ENCODE measurements at places on chromosomes 1 and 21.

- DNase-seq, result no peak
These were observed 88.4 kb upstream of the CSF3R start for GRCh38 chr1:36571106-36571505.

DNA sequence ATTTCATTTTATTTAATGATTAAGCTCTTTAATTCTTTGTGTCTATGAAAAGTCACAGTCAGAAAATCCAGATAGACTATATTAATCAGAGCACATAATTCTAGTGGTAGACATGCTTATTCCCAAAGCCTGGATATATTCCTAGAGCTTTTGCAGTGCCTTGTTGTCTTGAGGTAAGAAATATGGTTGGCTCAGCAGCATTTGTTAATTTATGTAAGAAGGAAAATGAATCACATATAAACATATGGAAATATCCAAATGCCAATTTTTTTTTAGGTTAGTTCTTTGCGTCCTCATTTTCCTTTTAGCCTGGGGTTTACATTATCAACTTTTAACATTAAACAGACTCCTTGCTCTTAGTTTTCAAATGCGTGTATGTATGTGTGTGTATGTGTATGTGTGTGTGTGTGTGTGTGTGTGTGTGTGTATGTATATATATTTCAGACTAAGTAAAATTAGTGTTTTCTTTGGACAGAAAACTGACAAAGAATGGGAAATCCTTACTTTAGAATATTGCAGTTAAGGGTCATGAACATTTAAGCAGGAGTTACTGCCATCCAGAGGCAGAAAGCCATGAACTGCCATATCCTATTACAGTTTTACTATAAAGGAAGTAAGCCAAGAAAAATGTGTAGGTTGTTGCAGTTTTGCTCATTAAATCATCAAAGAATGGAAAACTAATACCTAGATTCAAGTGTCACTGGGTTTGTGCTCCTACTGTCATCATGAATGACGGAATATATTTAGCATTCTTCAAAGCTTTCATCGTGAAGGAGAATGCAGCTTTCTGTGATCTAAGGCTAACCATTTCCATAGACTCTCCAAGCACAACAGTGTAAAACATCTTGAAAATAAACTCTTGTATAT lies 477.1 kb upstream of the NR5A2 start:
- peak; percentile 4 for DNase-seq

DNA sequence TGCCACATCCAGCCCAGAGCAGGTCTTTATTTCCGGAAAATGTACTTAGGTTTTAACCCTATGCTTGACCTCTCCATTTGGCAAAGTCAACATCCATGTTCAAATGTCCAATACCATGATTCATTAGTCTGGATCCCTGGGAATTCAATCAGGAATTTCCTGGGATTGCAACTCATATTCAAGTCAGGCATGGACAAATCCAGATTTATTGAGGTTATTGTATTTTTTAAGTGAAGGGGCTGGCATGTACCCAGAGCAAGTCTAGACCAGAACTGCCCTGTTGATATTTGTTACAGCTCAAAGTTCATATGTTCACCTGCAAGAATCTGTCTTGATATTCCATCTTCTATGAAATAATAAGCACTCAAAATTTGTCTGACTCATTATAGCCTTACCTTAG lies 521.1 kb downstream of the ADGRL2 start:
- DNase-seq, result no peak

DNA sequence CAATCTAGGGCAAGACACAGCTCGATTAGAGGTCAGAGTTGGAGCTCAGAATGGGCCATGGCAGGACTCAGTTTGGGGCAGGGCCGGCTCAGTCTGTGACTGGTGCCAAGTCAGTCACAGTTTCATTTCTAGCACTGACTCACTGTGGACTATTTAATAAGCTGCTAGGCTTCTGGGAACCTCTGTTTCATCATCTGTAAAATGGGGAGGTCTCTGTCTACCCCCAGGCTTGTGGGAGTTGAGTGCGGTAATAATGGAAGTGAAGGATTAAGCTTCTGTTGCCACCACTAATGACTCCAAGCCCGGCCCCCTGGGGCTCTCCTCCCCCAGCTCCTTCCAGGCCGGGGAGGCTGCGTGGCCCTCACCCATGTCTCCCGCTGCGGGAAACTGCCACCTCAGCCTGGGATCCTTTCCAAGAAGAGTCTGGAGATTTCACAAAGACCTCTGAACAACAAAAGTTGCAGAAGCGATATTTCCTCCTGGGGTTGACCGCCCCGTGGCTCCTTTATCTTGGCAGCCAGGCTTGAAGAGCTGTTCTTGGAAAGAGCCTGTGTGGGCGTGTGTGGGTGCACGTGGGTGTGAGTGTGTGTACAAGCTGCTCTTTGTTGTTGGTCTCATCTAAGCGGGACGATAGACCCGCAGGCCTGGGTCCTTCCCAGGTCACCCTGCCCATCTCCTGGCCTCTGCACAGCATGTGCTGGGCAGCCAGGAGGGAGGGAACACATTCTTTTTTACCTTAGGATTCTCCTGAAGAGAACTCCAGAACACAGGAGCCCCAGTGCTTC lies 29.1 kb downstream of the KNCN start:
- DNase-seq, result peak; percentile 77

- no peak for DNase-seq
These were observed 106.8 kb upstream of the C1orf174 start for GRCh38 chr1:4006676-4007374.

DNA sequence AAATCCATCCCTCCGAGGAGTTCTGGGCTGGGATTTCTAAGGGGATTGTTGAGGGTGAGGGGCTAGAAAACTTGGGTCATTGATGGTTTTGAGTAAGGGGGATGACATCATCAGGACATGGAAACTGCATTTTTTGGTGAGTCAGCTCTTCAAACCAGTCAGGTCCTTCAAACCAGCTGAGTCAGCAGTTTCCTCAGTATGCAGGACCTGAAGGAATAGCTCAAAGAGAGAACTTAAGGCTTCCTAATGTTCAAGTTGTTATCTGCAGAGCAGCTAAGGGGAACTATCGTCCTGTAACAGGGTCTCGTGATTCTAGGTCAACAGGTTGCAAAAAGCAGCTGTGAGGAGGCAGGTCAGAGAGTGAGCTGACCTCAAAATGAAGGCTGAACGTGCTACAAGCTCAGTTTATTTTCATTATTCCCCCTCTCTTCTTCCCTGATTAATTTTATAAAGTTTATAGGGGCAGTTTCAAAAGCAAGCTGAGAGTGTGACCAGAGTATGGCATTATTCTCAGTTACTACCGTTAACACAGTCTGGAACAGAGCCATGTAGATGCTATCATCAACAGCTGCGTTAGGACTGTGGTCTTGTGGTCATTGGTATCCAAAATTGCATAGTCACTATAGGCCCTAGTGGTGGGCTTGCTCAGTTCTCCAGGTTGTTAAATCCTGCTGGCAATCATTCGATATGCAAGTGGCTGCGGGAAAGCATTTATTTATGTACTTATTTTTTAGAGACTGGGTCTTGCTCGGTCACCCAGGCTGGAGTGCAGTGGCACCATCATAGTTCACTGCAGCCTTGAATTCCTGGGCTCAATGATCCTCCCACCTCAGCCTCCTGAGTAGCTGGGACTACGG lies 10.7 kb upstream of the SDC3 start:
- DNase-seq, result no peak

Data from NCI-H2107 (cell line).